ENCODE measurements at places on chromosomes 11 and 22.

DNA sequence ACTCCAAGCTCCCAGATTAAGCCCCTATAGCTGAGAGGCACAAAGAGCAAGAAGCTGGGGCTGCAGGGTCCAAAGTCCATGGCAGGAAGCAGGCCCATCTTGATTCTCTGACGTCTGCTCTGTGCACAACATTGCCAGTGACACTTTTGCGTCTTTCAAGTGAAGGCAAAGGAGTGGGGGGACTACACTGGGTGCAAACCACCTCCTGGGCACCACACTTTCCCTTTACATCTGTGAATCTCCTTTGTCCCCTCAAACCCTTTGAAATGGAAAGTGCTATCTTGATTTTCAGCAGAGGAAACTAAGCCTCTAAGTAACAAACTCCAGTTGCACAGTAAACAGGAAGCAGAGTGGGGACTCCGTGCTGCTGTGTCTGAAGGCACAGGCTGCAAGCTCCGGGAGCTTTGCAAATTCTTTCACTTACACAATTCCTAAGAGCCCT lies 428.0 kb downstream of the LARGE1 start:
- DNase-seq, result no peak

- no peak for DNase-seq
These were observed 331.2 kb downstream of the METTL15 start for GRCh38 chr11:28439403-28439802.

DNA sequence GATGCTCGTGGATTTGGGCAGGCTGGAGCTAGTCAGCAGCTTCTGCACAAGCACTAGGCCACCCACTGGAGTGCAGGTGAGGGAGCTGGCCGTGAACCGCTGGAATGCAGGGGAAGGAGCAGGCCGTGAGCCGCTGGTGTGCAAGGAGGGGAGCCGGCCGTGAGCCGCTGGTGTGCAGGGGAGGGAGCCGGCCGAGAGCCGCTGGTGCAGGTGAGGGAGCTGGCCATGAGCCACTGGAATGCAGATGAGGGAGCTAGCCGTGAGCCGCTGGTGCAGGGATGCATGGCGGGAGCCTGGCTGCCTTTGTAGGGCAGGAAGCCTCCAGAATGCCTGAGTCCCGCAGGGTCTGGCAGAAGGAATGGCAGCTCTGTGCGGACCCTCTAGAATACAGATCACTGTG lies 4220.0 kb upstream of the OR11H1 start:
- no peak for DNase-seq

- no peak for DNase-seq
These were observed 17.0 kb downstream of the MMP10 start for GRCh38 chr11:102763440-102763839.

DNA sequence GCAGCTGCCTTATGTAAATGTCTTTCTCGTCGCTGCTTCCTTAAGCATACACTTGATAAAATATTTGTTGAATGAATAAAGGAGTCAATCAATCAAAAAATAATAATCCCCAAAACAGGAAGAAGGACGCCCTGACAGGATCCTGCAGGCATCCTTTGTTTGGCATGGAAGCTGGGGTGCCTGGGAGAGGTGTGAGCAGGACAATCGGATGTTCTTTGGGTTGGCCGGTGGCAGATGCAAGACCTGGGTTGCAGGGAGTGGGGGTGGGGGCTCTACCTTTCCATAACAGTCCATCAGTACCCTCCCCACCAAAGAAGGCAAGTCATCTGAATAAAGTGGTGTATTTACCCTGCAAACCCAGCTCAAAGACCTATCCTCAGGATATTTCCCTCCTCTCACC lies 1.4 kb upstream of the SHANK2 start:
- DNase-seq, result no peak
